HCEC 1CT (cell line): ENCODE measurements at places on chromosomes 12 and 14.
A peak's percentile ranks its signal among the peaks of the same experiment; 100 is the strongest.

DNA sequence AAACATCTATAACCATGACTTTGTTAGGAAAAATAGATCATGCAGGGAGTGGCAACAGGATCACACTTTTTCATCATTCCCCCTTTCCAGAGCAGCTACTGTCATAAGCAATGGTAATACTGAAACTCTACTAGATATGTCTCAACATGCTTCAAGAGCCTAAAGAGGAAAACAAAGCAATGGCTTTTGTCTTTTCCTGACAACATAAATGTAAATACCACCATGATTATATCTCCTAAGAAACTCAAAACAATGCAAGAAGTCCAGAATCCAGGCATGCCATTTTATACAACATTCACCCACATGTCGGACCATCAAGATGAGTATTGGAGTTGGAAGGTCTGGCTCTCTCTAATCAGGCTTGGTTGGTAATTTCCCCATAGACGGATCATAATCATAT lies 78.7 kb downstream of the KIF21A start:
- DNase-seq: no peak

DNA sequence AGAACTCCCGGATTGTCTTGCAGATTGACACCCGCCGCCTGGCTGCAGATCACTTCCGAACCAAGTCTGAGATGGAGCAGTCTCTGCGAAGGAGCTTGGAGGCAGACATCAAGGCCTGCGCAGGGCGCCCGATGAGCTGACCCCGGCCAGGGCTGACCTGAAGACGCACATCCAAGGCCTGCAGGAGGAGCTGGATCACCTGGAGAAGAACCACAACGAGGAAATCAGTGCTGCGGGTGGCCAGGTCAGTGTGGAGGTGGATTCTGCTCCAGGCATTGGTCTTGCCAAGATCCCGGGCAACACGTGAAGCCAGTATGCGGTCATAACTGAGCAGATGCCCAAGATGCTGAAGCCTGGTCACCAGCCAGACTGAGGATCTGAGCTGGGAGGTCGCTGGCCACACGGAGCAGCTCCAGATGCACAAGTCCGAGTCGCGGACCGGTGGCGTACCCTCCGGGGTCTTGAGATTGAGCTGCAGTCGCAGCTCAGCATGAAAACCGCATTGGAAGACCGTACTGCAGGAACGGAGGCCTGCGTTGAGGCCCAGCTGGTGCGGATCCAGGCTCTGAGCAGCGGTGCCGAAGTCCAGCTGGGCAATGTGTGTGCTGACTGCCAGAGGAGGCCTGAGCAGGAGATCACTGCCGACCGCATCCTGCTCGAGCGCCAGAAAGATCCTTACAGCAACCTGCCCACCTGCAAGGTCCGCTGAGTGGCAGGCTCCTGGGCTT lies 12.4 kb upstream of the A2M start:
- no peak for DNase-seq

- peak; percentile 61 for DNase-seq
Measured at GRCh38 chr14:50230701-50231474, 490 bp downstream of the SOS2 start.

GRCh38 chr12:83388551-83388950 lies 701.8 kb downstream of the TMTC2 start:
- no peak for DNase-seq

GRCh38 chr14:53501361-53502211 lies 348.5 kb upstream of the DDHD1 start:
- peak; percentile 75 for DNase-seq

DNA sequence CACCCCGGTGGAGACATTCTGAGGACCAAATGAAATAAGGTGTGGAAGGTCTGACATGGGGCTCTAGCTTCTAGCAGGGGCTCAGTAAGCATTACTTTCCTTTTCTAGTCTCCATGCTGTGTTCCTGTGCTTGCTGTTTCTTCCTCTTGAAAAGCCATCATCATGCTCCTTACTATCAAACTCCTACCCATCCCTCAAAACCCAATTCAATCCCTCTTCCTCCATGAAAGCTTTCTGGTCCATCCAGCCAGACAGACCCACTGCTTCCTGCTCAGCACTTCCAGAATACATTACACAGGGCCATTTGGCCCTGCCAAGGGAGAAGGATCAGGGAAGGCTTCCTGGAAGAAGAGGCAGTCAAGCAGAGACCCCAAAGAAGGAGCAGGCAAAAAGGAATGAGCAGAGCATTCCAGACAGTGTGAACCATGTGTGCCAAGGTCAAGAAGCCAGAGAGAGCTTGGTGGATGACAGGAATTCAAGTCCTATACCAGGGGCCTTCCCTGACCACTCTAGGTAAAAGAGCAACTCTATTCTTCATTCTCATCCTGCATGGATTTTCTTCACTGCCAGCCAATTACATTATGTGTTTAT lies 59.5 kb downstream of the NUAK1 start:
- DNase-seq: no peak
